Nasal cavity respiratory epithelium epithelial cell of viscerocranial mucosa (primary cell): ENCODE measurements at places on chromosomes 5 and 9. TPM values are rescaled to one million over a fixed set of nuclear protein-coding genes. Genes with fewer than 3 reads are reported as not detected.

The LIX1 gene
- not detected in 2 replicates for total RNA-seq

The MARCHF11 gene
- not detected in 2 replicates for total RNA-seq

The GLRA1 gene
- not detected in 2 replicates for total RNA-seq

The NRARP gene
- total RNA-seq: 6.2 and 23.3 TPM in 2 replicates
